ENCODE measurements at places on chromosomes 2 and 18. TPM values are rescaled to one million over a fixed set of nuclear protein-coding genes. Genes with fewer than 3 reads are reported as not detected.

The B3GNT7 gene
- 0.18 TPM for total RNA-seq

GRCh38 chr2:217972490-217972889, 30.3 kb downstream of the TNS1 start:
- DNase-seq = peak; percentile 2

GRCh38 chr2:76599732-76600368, 889.1 kb upstream of the GCFC2 start:
- peak; percentile 55 for DNase-seq

GRCh38 chr2:102253140-102253752, 58.1 kb upstream of the IL1RL1 start:
- no peak for DNase-seq

The NT5C1B gene
- not detected for total RNA-seq

- DNase-seq = no peak
Observed at GRCh38 chr2:45981384-45981930, 315.8 kb upstream of the EPAS1 start.

- DNase-seq = no peak
Observed at GRCh38 chr2:55947752-55948151, 24.2 kb upstream of the EFEMP1 start.

GRCh38 chr2:126358122-126358521, 297.8 kb upstream of the GYPC start:
- DNase-seq = no peak
